ENCODE measurements at places on chromosomes 3 and 15.

DNA sequence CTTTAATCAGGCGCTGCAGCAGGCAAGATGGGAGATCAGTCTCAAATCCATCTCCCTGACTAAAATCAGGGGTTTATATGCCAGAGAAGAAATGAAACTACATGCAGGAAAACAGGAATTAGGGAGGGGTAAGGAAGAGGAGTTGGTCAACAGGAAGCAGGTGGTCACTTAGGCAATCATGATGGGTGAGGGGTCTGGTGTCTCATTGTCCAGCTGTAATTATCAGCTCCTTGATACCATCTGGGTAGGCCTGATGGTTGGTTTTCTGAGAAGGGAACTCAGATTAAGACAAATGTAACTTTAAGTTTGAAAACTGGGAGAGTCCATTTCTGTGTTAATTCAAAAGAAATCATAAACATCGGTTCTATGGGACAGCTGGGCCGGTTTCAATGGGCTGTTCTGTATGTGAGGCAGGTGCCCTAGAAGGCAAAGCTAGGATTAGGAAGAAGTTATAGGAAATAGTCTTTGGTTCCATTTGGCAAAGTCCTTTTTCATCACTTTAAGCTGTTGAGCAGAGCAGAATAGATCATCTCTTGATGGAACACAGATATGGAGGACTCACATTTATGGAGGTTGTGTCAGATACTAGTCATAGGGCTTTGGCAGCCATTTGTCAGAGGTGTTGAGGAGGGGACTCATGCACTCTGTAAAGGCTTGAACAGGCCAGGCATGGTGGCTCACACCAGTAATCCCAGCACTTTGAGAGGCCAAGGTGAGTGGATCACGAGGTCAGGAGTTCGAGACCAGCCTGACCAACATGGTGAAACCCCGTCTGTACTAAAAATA, 149.4 kb downstream of the VGLL4 start:
- no peak for DNase-seq

DNA sequence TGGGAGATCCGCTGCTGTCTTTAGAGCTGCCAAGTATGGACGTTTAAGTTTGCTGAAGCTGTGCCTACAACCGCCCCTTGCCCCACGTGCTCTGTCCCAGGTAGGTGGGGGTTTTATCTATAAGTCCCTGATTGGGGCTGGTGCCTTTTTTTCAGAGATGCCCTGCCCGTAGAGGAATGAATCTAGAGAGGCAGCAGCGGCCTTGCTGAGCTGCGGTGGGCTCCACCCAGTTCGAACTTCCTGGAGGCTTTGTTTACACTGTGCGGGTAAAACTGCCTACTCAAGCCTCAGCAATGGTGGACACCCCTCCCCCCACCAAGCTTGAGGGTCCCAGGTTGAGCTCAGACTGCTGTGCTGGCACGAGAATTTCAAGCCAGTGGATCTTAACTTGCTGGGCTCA, 83.4 kb upstream of the FGF7 start:
- no peak for DNase-seq

- DNase-seq: no peak
These were observed 21.4 kb downstream of the TBC1D2B start for GRCh38 chr15:78055919-78056713.

GRCh38 chr3:126609909-126610308, 45.0 kb downstream of the TXNRD3 start:
- DNase-seq: no peak

- DNase-seq: peak; percentile 83
These were observed 14.3 kb downstream of the SMC4 start for GRCh38 chr3:160413613-160414248.

DNA sequence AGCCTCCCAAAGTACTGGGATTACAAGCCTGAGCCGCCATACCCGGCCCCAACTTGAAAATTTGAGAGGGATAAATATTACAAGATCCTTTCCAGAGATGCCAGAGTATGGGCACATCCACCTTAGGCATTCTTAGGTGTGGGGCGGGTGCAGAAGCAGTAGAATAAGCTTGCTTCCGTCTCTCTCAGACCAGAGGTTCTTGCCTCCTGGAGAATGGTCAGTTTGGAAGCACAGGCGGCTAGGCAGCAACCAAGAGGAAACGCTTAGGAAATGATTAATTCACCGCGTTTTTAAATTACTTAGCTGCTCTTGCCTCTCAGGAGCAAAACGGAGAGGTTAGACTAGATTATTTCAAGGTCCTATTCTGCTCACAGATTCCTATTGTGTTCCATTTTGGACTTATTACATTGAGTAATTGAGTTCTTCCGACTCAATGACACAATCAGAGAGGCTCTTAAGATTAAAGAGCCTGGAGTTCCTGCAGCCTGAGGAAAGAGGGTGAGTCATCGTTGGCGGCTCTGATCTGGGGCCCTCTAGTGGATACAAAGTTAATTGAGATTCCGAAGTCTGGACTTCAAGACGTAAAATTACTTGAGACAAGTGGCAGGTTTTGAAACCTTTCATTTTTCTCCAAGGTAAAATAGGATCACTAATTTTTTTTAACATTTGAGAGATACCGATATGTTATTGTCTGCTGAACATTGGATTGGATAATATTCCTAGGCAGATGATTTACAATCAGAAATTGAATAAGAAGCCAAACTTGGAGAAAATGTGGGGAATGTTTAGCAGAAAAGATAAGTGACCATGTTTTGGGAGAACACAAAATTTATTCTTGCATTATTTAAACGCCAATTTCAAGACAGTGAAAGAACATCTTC, 5.8 kb upstream of the TOPAZ1 start:
- DNase-seq: peak; percentile 97

All from AML-193 (cell line).